ENCODE measurements at places on chromosomes 4 and X.

- peak; percentile 28 for DNase-seq
These were observed 13.4 kb downstream of the CCDC158 start for GRCh38 chr4:76407440-76408119.

DNA sequence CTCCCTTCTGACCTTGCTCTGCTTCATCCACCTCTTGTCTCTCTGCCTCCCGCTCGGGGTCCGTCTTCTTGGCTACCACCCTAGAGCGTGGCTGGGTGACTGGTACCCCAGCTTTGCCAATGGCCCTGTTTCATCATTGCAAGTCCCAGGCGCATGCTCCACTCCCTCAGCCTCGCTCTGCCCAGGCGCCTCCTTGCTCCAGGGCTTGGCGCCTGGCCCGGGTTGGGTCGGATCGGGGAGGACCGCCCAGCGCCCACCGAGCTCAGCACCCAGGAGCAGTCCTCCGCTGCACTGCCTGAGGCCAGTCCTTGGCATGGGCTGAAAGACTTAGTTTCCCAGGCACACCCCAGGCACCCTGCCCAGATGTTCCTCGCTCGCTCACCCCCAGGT, 577 bp downstream of the BGN start:
- DNase-seq = no peak

- DNase-seq = no peak
These were observed 793.9 kb downstream of the ADGRL3 start for GRCh38 chr4:61994036-61994435.

- DNase-seq = no peak
These were observed 22.3 kb downstream of the TMPRSS11D start for GRCh38 chr4:67861513-67861912.

DNA sequence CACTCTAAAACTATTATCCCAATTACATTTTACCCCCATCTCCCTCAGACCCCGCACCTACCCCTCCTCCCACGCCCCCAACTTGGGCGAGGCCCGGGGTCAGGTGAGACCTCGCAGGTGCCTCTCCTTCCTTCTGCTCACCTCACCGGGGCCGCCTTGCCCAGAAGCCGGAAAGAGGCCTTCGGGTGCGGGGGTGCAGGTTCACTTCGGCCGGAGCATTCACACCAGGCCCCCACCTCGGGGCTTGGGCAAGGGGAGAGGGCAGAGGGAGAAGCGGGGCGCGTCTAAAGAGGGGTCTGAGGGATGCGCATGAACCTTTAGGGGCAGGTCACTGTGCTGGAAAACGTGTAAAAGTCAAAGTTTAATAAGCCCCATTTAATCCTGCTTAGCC, 427 bp downstream of the ZNF182 start:
- DNase-seq = peak; percentile 6

- DNase-seq = no peak
These were observed 188.8 kb downstream of the LRBA start for GRCh38 chr4:150826306-150826705.

- peak; percentile 42 for DNase-seq
These were observed 353 bp downstream of the NSD2 start for GRCh38 chr4:1871471-1872021.

DNA sequence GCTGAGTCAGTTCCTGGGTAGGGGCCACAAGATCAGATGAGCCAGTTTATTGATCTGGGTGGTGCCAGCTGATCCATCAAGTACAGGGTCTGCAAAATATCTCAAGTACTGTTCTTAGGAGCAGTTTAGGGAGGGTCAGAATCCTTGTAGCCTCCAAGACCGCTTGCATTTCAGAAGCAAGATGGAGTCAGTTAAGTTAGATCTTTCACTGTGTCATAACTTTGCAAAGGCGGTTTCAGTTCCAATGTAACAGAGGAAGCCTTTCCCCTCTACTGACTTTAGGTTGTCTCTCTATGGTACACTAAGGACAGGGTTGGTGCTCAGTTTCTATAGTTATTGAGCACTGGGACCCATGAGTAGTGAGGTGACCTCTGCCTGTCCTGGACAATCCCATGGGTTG, 127.3 kb upstream of the WDR1 start:
- DNase-seq = no peak

GRCh38 chr4:80343887-80344286, 8.4 kb downstream of the CFAP299 start:
- DNase-seq = no peak

DNA sequence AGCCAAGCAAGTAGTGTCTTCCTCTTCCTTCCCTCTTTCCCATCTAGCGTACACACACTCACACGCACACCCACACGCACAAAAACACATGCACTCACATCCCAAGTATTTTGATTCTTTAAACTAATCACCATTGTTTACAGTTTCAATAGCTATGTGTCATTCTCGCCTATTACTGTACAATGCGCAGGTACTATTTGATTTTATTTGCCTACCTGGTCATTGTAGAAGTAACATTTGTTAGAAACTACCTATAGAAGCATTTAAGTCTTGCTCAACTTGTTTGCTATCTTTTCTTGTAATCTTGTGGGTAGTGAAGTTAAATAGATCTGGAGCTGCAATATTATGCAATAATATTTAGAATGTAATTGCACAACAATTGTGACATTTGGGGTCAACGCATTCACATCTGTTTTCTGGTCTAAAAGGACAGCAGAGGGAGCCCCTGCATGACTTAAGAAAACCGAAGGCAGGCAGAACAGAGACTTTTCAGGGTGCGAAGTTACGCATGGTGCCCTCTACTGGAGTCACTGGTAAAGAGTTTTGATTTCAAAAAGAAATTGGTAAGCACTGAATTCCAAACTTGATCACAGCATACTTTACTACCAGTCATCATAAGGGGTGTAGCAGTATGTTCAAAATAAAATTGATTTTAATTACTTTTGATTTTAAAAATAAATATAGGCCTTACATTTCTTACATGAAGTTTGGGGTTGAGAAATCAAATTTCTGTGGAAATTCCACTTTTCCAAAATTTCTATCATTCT, 503.3 kb upstream of the FAM241A start:
- peak; percentile 85 for DNase-seq

- peak; percentile 35 for DNase-seq
These were observed 1.4 kb downstream of the GRIPAP1 start for GRCh38 chrX:49000636-49001035.

DNA sequence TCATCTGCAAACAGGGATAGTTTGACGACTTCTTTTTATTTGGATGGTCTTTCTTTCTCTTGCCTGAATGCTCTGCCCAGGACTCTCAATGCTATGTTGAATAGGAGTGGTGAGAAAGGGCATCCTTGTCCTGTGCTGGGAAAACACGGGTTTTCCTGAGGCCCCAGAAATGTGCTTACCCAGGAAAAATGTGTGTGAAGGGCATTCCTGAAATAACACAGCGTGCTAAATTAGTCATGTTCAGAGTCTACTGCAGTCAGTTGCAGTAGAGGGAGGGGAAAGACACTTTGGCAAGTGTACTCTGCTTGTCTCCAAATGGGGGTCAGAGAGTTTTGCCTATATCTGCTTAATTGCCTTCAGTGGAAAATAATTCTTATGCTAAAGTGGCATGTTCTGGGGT, 153.9 kb downstream of the CCNG2 start:
- no peak for DNase-seq

- DNase-seq = no peak
These were observed 429.1 kb upstream of the FRG1 start for GRCh38 chr4:189511581-189511980.

- DNase-seq = no peak
These were observed 632 bp upstream of the PCDH7 start for GRCh38 chr4:30719454-30720020.

DNA sequence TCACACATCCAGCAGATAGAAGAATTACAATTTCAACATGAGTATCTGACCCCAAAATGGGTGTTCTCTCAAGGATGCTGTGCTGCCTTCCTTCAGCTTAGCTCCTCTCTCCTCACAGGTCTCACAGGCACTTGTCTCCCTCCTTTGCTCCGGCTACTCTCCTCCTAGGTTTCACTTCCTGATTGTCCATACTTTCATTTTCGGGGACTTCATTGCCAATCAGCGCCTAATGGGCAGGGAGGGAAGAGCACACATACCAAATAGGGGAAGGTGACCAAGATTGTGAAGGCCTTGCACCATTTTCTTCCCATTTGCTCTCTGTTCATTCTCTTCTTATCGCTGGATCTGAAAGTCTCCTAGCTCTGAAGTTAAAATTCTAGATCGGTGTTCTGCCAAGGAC, 125.4 kb upstream of the EOLA2 start:
- peak; percentile 46 for DNase-seq

DNA sequence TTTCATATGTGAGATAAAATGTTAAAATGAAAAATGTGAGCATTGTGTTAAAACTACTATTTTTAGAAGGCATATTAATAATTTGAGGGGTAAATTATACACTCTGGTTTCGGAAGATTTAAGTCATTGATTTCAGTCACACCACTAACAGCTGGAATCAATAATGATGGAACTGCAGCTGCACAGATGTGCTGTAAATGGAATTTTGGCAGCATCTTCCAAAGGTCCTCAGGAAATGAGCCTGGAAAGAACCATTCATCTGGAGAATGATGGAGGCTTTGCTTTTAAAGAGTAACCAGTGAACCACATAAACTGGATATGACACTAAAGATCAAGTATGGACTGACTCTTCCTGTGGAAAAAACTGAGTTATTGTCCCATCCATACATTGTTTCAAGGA, 759.0 kb upstream of the EPHA5 start:
- no peak for DNase-seq

DNA sequence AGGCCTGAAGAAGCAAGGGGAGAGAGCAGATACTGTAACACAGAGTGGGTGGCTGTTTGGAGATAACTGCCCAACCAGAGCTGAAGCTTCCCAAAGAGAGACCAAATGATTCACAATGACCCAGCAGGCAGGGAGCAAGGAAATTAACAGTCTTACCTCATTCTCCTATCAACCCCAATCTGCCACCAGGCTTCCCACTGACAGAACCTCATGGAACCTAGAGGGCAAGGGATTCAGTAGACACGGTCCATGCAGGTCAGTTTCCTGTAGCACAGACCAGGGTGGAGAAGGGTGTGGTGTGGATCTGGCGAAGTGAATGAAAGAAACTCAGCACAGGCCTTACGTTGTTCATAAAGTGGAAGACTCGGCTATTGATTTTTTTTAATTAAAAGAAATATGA, 60.7 kb upstream of the ALB start:
- no peak for DNase-seq

DNA sequence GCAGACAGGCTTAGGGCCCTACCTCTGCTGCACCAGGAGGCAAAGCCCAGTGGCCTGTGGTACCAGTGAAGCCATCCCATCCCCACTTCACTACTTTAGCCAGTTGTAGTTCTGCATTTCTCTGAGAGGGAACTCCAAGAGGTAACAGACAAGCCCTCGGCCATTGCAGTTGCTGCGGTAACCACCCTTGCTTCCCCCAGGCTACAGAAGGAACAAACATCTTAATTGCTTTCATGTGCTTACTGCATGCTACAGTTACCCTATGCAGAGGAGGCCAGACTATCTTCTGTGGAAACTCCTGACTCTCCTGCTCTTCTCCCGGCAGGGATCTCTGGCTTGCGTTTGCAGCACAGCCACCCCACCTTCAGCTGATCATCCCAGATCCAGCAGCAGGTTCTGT, 67.8 kb downstream of the SPIN4 start:
- peak; percentile 7 for DNase-seq

DNA sequence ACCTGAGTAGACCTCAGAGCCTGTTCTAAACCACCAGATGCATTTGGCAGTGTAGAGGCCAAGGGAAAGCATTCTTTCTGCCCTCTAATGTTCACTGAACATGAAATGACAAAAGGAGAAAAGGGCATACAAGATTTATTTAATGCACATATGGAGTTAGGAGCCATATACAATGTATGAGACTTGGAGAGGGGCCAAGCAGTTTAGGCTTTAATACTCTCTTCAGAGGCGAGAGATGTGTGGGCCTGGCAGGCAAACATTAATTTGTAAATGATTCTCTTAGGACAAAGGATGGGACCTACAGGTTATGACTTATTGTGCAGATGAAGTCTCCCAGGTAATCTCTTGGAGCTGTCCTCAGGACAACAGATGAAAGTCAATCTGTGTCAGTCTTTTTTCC, 631.9 kb downstream of the ADGRL3 start:
- DNase-seq = no peak

- DNase-seq = no peak
These were observed 224.2 kb downstream of the DMD start for GRCh38 chrX:32987142-32987541.

GRCh38 chrX:153725039-153725831, 579 bp downstream of the ABCD1 start:
- no peak for DNase-seq

GRCh38 chr4:22071749-22072148, 123.2 kb upstream of the KCNIP4 start:
- DNase-seq = no peak

DNA sequence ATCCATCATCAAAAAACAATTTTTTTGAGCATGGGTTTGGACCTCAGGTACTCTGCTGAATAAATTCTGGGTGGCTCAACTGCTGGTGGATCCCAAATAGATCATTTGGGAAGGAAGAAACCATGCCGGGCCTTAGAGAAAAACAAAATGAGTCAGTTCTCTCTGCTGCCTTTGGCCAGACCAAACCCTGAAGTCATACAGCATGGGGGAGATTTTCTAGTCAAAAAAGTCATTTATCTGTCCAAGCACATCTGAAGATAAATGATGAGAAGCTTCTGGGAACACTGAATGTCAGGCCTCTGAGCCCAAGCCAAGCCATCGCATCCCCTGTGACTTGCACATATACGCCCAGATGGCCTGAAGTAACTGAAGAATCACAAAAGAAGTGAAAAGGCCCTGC, 261.4 kb downstream of the DHX15 start:
- DNase-seq = no peak

DNA sequence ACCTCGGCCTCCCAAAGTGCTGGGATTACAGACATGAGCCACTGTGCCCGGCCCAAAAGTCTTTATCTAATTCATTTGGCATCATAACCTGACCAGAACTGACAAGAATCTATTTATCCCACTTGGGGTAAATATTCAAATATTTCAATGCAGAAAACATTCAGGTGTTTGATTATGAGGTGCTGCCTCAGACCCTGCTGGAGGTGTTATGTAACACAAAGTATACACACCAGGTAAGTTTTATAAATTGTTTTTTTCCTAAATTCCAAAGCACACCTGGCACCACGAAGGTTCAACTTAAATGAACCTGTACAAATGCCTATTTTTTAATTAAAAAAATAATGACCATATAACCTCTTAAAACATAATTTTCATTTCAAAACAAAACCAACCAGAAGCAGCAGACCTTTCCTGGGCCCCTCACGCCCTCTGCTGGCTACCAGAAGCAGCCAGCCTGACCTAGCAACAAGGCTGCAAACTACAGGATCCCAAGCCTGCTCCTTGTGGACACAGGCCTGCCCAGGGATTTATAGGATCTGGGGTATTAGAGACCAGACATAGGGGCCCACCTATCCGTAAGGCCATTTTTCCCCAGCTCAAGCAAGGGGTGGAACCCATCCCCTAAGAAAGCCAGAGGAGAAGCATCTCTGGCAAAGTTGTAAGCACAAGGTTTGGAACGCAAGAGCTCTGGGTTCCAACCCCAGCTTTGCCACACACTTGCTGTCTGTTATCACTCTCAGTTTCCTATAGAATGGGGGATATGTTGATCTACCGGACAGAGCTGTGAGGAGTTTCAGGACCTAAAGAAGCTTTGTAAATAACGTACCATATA, 11.7 kb downstream of the OTUD5 start:
- peak; percentile 65 for DNase-seq
